ENCODE measurements at places on chromosomes 16 and 17.

DNA sequence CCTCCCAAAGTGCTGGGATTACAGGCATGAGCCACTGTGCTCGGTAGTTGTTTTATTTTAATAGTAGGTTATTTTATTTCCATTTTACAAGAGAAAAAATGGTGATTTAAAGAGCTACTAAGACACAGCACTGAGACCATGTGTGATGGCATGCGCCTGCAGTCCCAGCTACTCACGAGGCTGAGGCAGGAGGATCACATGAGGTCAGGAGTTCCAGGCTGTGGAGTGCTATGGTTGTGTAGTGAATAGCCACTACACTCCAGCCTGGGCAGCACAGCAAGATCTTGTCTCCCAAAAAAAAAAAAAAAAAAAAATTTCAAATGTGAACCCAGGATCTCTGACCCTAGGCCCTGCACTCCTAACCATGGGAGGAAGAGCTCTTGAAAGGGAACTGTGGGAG lies 3.7 kb downstream of the SERPINF1 start:
- no peak for DNase-seq

GRCh38 chr17:75783803-75784472 lies 668 bp upstream of the UNK start:
- no peak for DNase-seq

GRCh38 chr16:19142939-19143598 lies 25.0 kb upstream of the SYT17 start:
- DNase-seq, result no peak

DNA sequence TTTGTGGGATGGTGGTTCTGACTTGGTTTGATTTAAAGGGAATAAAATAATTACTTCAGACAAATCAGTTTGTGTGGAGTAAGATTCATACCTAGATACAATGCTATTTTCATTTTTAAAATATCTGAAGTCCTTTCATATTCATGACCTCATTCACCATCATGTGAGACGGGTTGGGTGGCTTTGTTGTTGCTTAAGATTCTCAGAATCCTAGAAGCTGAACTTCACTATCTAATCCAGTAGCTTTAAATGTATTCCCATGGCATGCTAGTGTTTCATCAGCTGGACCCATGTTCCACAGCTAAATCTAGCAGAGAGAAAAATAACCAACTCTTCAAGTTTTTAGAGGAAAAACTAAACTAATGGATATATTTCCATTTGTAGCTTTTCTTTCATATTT lies 2.7 kb upstream of the AMFR start:
- no peak for DNase-seq

GRCh38 chr17:78378225-78379130 lies at the start of gene PGS1:
TSS of gene PGS1 (plus strand) at chr17:78378649. CDS start at chr17:78378666, 17 bp downstream.
- DNase-seq, result peak; percentile 75

GRCh38 chr17:65332375-65332774 lies 195.2 kb downstream of the RGS9 start:
- no peak for DNase-seq

DNA sequence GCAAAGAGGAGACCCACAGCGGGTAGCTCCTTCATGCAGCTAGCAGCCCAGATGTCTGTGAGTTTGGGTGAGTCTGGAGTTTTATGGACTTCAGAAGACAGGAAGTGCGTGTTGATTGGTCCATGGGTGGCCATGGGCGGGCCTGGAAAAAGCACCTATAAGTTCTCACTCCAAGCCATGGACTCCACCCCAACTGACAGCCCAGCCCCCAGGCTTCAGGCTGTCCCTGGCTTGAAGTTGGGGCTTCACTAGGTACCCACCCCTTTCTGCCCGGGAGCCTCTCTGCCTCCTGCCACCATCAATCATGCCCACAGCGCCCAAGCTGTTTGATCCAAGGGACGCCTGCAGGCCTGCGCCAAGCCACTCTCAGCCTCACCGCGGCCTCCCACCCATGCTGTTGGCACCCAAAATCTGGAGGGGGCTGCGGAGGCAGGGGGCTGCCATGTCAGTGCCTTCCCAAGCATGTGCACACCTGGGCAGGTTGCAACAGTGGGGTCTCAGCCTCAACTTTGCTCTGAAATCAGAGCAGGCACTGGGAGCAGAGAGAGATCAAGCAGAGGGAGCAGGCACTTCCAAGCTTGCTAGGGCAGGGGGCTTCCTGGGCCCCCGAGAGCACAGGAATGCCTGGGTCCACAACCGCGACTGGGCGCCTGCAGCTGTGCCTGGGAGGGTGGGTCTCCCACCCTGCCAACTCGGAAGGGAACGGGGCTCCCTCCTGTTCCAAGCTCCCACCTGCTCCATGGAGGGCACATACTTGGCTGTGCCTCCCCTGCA lies 1503.7 kb downstream of the CDH11 start:
- DNase-seq, result no peak

GRCh38 chr17:27605409-27605808 lies 25.6 kb upstream of the LGALS9 start:
- no peak for DNase-seq

DNA sequence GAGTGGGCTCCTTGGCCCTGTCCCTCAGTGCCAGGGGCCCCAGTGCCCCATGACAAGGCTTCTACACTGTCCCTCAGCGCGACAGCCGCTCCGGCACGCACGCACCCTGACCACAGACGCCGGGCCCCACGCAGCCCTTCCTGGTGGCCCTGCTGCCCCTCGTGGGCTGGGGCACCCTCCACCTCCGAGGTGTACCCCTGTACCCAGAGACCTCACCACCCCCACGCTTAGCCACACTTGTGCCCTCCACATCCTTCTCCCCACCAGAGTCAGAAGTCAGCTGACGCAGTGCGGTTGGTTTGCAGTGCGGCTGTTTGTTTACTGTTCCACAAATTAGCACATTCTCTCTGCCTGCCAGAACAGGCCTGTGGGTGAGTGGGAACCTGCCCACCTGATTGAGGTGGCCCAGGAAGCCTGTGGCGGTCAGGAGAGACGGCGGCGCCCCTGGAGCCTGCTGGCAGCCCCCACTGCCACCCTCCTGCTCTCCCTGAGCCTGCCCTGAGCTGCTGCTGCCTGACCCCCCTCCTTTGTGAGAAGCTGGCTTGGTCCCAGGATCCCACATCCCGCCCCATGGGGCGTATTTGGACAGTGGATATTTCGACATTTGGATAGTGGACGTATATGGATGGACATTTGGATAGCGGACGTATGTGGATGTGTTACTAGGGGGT lies 38.0 kb upstream of the CDH15 start:
- DNase-seq, result no peak

DNA sequence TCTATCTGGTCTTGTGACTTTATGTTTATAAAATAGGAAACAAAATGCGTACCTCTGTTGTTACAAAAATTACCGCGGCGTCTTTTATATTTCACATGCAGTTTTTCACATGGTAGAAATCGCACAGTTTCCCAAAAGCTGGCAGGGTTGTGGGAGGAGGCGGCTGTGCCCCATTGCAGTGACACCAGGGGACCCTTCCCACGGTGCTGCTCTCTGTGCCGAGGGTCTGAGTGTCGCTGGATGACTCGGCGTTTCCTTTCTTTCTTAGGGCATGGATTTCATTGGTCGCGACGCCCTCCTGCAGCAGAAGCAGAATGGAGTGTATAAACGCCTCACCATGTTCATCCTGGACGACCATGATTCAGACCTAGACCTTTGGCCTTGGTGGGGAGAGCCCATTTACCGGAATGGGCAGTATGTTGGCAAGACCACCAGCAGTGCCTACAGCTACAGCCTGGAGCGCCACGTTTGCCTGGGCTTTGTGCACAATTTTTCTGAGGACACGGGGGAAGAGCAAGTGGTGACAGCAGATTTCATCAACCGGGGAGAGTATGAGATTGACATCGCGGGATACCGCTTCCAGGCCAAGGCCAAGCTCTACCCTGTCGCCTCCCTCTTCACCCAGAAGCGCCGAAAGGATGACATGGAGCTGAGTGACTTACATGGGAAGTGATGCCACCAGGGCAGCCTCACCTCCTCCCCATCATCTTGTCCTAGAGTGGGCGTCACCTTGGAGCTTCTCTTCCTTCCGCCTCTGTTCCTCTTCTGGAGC lies 17.2 kb upstream of the CLEC18C start:
- no peak for DNase-seq

GRCh38 chr17:19753051-19753509 lies 5.0 kb upstream of the ALDH3A1 start:
- no peak for DNase-seq

DNA sequence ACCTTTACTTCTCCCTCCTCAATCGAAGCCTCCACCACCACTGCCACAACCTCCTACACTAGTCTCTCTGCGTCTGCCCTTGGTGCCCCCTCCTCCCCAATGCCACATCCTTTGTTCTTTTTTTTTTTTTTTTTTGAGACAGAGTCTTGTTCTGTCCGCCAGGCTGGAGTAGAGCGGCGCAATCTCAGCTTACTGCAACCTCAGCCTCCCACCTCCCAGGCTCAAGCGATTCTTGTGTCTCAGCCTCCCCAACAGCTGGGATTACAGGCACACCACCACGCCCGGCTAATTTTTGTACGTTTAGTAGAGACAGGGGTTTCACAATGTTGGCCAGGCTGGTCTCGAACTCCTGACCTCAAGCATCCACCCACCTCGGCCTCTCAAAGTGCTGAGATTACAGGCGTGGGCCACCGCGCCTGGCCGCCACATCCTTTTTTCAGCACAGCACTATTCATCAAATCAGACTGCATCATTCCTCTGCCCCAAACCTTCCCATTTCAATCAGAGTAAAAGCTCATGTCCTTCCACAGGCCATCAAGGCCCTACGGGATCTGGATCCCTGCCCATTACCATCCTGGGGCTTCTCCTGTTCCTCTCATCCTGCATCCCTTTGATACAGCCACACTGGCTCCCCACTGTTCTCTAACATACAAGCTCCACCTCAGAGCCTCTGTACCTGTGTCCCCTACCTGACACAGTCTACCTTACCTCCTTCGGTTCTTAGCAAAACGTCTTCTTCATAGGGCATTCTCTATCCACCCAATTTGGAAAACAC lies 2.0 kb downstream of the KLHL11 start:
- no peak for DNase-seq

DNA sequence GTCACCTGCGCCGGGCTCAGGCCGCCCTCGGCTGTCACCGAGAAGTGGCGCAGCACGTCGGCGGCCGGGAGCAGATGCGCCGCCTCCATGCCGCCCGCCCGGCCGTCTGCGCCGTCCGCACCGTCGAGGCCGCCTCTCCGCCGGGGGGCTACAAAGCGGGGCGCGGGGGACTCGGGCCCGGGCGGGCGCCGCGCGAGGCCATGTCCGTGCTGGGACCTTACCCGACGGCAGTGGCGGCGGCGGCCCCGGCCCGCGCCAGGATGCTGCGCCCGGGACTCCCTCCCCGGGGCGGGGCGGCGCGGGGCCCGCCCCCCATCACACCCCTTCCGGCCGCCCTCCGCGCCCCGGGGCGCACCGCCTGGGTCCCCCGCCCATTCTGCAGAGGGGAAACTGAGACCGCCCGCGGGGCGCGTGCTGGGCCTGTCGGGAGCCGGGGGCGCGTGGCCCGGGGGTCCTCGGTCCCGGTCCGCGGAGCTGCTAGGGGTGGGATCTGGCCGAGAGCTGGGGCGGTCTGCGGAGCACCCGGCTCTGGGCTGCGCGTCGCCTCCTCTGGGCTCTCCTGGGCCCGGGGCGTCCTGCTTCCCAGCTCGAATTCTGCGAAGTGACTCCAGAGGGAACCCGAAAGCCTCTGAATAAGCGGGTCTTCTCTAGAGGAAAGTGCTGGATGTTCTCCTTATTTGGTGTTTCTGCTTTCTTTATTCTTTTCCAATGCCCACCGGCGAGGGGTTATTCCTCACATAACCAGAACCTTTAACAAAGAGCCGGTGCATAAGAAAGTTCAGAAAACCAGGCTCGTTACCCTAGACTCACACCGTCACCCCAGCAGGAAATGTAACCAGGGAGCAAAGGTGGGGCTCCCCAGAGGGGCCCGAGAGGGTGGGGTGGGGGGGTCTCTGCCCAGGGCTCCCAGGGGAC lies at the start of gene ATP2A3:
TSS of gene ATP2A3 (minus strand) at position 235 of the 915 bp plus-strand sequence. CDS start at position 89, 146 bp downstream.
- peak; percentile 68 for DNase-seq

DNA sequence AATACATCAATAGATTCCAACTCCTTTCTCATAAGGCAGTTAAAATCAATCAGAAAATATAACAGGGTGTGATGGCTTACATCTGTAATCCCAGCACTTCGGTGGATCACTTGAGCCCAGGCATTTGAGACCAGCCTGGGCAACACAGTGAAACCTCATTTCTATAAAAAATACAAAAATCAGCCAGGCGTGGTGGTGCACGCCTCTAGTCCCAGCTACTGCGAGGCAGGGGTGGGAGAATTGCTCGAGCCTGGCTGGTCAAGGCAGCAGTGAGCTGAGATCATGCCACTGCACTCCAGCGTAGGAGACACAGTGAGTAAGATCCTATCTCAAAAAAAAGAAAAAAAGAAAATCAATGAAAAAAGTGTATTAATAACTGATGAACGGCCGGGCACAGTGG lies 258.6 kb downstream of the NTN1 start:
- no peak for DNase-seq

GRCh38 chr17:73705594-73705993 lies 61.3 kb upstream of the SDK2 start:
- DNase-seq, result no peak

DNA sequence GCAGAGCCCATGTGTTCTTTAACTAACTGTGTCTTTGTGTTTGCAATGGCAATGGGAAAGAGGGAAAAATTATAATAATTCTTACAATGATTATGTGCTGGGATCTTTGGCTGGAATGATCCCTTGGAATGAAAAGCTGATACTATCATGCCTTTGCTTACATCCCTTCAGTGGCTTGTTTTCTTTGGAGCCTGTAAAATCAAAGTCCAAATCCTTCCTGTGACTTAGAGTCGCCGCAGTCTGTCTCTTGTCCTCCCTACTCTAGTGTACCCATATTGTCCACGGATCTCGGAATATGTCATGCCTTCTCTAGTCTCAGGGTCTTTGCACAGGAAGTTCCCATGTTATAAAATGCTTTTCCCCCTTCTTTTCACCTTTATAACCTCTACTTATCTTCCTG lies 111.7 kb upstream of the MAF start:
- DNase-seq, result no peak

GRCh38 chr17:32104158-32104557 lies 38.1 kb upstream of the RHOT1 start:
- no peak for DNase-seq
